ENCODE measurements at places on chromosomes 2 and 18.

DNA sequence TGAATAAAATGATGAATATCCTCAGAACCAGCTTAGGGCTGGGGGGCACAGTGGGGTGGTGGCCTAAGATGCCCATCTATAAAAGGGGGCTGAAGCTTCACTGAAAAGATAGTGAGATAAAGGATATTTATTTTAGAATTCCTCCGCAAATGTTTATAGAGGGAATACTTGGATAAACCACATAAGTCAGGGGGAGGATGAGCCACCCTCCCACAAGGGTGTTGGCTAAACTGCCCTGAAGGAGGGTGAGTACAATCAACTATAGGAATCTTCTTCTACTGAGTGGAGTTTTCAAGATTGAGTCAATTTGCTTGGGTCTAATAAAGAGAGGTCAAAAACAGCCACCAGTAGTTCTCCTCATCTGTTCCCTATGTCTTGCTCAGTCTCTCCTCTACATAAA is 114.5 kb upstream of the TANK start:
- DNase-seq = no peak

DNA sequence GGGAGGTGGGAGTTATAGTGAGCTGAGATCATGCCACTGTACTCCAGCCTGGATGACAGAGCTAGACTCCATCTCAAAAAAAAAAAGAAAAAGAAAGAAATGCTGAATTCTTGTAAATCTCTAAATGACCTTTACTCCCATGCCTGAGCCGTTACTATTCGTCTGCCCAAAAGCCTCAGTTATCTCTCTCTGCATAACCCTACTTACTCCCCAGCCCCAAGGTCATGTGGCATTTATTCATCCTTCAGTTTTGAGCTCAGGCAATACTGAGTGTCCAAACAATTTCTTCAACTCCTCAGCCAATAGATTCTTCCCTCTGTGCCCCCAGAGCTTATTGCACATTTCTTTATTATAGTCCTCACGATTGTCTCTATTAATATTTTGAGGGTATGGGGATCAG is 28.8 kb downstream of the RAB1A start:
- no peak for DNase-seq

- DNase-seq = no peak
Observed at GRCh38 chr2:191917967-191918651, 71.2 kb upstream of the CAVIN2 start.

GRCh38 chr2:202671317-202672035 is 36.7 kb downstream of the FAM117B start:
- no peak for DNase-seq

DNA sequence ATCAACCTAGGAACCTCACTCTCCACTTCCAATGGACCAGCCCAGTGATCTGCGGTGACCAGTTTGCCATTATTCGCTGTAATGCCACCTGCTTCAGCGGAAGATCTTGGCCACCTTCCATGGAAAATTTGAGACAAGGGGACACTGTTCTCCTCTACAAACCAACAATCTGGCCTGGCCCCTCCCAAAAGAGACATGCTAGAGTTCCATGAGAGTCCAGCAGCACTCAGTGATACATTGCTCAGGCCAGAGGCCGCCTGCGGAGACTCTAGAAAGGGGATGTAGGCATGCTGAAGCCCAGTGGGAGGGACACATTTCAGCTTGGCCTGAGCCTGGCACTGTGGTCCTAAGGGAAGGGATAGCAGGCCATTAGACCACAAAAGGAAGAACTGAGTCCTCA is 58.3 kb downstream of the COL6A3 start:
- DNase-seq = no peak

DNA sequence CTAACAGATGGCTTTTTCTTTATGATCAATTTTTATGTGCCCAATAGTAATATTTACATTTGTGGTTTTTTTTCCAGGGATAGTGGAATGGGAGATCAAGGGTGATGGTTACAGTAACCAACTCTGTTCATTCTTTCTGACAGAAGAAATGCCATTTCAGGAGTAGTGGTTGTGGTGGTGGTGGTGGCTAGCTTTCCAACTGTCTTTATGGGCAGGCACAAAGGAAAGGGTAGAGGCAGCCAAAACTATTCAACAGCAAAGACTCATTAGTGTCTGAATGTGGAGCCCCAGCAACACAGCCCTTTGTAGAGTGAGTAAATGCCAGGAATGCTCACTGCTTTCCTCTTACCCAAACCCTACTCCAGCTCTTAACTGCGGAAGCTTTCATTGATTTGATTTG is 227.7 kb downstream of the RND3 start:
- no peak for DNase-seq

- DNase-seq = no peak
Observed at GRCh38 chr2:175806125-175806490, 196.0 kb downstream of the LNPK start.

- no peak for DNase-seq
Observed at GRCh38 chr2:201883606-201884369, 77.5 kb downstream of the CDK15 start.

Measured in SK-N-MC (cell line).